Activated gamma-delta T cell treated with Interleukin-2 at 50 U/mL for 16 hours (primary cell): ENCODE measurements at places on chromosomes 16 and 17.

GRCh38 chr16:53545433-53545832 lies 42.4 kb upstream of the AKTIP start:
- DNase-seq = peak; percentile 47

- no peak for DNase-seq
Observed at GRCh38 chr16:61944004-61944403, 92.2 kb downstream of the CDH8 start.

- no peak for DNase-seq
Observed at GRCh38 chr17:71224824-71225575, 895.8 kb upstream of the SOX9 start.

DNA sequence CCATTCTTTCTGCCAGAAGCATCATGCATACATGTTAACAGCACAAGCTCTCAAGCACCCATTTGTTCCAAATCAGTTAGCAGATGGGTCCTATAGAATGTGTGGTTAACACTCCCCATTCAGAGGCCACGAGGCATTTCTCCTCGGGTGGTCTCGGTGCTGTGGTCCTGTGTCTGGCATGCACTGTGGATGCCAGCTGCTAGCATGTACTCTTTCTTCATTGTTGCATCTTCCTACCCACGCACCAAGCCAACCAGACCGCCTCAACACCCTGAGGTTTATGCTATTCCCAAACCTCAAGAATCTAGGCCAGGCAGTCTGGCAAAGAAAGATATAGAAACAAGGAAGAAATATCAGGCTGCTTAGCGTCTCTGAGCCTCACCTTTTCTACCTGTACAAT lies 27.8 kb upstream of the MRTFB start:
- DNase-seq = no peak

- DNase-seq = no peak
Observed at GRCh38 chr17:39678340-39679116, 9.3 kb downstream of the PGAP3 start.

- DNase-seq = no peak
Observed at GRCh38 chr17:78106211-78106610, 22.3 kb downstream of the TMC6 start.

GRCh38 chr17:696369-696768 lies 18.3 kb downstream of the VPS53 start:
- no peak for DNase-seq

DNA sequence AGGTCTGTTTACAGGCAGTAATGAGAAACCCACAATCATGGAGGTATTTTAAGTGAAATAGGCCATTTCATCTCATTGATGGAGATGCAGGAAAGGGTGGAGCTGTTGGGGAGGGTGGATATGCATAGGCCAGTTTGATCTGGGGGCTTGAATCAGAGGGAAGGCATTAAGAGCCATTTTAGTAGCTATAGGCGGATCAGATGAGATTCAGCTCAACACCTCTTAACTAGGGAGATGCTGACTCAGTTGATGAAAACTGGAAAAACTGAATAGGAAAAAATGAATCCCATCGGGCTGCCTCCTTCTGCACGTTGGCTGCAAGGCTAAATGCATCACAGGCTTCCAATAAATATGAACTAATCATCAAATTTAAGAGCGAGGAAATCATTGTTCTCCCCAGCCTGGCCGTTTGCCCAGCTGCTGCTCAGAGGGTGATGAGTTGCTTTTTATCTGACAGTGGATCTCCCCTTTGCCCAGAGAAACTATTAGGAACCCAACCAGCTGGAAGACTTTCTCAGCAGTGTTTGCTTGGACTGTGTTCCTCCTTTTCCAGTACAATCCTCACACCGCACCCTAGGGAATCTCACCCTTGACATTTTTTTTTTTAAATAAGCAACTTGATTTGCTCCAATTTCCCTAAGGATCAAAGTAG lies 149.6 kb downstream of the SOX9 start:
- no peak for DNase-seq

DNA sequence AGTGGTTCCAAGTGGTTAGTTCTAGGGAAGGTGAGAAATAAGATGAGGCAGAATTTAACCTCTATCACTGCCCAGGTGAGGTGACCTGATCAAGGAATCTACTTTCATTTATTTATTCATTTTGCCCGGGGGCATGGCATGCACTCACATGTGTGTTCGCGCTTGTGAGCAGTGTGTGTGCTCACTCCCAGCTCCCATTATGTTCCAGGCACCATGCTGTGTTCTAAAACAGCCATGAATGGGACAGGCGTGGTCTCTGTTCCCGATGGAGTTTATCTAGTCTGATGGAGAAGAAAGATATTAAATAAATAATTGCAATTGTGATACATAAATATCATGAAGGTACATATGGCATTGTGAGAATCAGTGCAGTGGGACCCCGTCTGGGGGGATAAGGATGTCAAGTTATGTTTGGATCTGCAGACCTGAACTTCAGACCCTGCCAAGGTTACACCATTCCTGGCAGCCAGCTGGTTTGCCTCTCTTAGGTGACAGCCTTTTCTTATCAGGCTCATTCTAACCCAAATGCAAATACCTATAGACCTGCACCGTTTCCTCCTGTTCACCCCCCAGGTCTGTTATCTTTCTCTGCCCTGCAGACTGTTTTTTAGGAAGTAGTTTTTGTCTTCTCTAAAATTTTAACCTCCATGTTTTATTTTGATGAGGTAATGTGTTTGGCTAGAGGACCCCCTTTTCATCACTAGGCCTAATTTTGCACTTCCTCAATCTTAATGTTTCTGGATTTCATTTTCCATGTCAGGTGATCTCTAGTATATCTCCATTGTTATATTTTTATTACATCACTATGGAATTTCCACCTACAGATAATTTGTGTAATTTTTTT lies 11.8 kb downstream of the CYB5B start:
- DNase-seq = no peak

DNA sequence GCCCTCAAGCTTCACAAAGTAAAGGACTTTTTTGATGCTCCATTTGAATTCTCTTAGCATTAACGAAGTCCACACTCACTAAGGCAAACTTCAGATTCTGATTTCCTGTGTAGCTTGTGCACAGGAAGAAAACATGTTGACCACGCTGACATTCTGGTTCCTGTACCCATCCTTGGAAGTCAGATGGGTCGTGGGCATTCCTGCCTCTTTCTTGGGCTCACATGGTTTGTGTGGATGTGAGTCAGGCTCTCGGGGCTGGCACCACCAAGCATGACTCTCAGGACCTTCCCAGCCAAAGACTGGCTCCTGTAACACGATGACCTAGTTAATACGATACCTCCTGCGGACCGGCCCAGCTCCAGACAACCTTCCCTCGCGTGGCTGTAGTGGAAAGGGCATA lies 32.8 kb downstream of the ARSG start:
- DNase-seq = no peak

DNA sequence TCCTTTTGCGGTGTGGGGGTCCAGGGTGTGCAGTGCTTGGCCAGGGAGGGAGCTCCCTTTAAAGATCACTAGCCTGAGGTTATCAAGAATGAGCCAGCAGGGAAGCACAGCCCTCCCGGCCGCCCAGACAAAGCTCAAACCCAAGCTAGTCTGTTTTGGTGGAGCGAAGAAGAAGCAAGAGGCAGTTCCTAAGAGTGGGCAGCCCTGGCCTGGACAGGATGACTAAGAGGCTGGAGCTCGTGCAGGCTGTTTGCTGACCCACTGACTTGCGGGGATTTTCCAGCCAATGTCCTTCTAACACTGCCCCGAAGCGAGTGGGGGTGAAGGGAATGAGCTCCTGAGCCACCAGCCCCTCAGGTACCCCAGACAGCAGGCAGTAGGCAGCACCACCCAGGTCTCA lies 134.4 kb downstream of the COPRS start:
- no peak for DNase-seq

GRCh38 chr16:77912617-77913016 lies 109.7 kb upstream of the CLEC3A start:
- no peak for DNase-seq

DNA sequence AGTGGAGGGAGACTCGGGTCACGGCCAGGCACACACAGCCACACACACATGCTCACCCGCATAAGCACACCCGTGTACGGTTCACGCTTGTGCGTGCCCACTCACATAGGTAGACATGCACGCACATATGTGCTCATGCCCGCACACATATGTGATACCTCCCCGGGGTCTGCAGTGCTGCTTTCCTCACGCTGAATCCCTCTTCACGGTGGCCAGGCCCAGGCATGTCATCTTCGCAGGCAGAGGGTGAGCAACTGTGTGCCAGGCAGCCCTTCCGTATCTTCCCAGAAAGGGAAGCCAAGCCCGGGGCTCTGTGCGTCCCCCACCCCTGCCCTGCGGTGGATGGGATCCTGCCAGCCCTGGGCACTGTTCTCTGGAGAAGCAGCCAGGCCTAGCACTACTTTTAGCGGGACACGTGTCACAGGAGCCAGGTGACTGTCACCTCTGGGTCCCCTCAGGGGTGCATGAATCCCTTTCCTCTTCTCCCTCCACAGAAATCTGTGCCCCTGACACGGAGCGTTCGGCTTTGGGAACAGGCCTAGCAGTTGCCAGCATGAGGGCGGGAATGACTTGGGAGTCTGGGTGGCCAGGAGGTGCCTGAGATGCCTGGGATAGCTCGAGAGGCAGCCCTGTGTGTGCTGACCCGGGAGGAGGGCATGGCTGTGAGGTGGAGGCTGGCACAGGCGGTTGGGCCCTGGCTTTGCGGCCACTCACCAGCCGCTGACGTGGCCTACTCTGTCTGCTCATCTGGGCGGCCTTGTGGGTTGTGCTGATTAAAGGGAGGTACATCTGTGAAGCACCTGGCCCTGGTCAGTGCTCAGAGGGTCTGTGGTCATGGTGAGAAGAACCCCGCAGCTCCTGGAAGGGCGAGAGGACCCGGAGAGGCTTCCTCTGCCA lies 47.5 kb downstream of the BAIAP2 start:
- no peak for DNase-seq

GRCh38 chr16:54595621-54596020 lies 309.0 kb upstream of the IRX3 start:
- DNase-seq = no peak

DNA sequence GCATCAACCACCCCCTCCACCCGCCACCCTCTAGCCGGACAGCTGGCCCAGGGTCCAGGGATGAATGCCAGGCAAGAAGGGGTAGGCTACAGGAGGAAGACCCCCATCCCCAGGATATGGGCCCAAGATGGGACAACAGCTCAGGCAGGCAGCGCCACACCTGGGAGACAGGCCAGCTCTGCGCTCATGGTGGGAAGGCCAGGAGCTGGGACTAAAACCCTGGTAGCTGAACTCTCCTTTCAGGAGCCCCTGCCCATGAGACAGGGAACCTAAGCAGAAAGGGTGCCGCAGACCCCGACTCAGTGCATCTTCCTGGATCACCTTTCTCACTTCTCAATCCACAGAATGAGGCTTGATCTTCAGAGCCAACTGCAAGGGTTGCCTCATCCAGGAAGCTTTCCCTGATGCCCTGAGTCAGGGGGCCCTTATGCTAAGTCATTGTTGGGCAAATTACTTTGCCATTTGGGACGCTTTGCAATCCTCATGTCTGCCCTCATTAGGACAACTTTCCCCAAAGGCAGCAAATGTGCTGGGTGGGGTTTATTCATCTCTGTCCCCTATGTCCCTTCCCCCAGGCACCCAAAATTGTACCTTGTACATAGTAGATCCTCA lies 9.0 kb downstream of the ZDHHC1 start:
- no peak for DNase-seq

DNA sequence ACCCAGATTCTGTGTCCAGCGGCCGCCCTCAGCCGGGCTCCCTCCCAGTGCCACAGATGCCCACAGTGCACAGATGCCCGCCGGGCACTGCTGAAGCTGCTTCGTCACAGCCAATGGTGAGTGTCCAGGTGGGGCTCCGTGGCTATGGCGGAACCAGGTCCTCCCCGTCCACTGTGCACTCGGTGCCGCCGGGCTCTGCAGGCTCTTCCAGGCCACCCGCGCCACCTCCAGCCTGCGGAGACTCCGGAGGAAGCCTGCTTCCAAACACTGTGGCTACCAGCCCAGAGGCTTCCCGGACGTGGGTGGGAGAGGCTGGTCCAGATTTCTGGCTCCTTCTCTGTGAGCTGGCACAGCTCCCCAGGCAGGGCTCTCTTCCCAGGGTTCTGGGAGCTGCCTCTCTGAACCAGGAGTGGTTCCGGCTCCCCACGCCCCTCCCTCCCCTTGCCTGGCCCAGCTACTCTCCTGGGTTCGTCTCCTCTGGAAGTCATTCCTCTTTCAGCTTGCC lies 2.8 kb upstream of the PYCR1 start:
- no peak for DNase-seq

- DNase-seq = no peak
Observed at GRCh38 chr16:81574168-81574567, 129.6 kb downstream of the CMIP start.

DNA sequence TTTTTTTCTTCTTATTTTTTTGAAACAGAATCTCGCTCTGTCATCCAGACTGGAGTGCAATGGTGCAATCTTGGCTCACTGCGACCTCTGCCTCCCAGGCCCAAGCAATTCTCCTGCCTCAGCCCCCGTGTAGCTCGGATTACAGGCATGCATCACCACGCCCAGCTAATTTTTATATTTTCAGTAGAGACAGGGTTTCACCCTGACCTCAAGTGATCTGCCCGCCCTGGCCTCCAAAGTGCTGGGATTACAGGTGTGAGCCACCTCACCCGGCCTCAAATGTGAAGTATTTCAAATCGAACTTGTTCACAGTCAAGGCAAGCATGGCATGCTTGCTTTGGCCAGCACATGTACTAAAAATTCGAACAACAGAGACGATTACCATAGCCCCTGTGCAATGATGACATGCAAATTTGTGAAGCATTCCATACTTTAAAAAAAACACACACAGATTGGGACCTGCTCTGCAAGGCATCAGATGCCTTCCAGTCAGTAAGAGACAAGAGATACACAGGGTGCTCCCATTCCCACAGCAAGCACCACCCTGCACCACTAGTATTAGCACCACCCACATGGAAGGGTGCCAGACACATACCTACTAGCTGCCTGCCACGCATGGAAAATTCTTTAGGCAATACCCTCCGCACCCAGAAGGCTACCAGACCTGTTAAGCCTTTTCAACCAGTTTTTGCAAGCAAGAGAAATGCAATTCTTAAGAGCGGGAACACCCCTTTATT lies 47.2 kb downstream of the ANKRD11 start:
- no peak for DNase-seq

- DNase-seq = no peak
Observed at GRCh38 chr16:57303910-57304168, 19.4 kb upstream of the PLLP start.

GRCh38 chr16:84672276-84673202 lies 24.2 kb downstream of the KLHL36 start:
- peak; percentile 82 for DNase-seq

DNA sequence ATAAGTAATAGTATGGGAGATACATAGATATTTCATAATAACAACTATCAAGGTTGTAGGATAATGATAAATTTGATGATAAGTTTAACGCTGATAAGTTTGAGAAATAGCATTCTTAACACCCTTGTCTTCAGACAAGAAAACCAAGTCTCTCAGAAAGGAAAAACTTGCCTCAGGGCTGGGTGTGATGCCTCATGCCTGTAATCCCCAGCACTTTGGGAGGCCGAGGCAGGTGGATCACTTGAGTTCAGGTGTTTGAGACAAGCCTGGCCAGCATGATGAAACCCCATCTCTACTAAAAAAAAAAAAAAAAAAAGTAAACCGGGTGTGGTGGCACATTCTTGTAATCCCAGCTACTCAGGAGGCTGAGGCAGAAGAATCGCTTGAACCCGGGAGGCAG lies 90.7 kb downstream of the SHISA9 start:
- DNase-seq = no peak

GRCh38 chr17:80779336-80779735 lies 212.3 kb upstream of the CHMP6 start:
- DNase-seq = no peak
